CD4-positive, alpha-beta T cell treated with Interleukin-4 for 4 hours (primary cell): ENCODE measurements at places on chromosomes 7 and 10.

GRCh38 chr10:49606981-49607535, 3.1 kb upstream of the SLC18A3 start:
- DNase-seq, result peak; percentile 53

DNA sequence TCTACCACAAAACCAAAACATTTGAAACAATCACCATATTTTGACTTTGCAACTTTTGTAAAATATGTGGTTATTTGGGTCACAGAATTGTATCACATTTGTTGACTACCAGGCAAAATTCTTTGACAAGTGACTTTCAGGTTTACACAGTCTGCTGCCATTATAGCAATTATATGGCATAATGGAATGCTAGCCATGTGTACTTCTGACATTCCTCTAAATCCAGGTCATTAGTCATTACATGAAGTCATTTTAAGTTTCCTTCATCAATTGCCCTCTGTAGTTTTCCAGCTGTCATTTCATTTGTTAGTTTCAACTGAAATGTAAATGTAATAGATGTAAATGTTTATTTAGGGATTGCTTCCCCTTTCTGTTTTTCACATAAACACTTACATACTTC, 137.5 kb downstream of the IMMP2L start:
- DNase-seq, result no peak

GRCh38 chr7:156612930-156613329, 27.6 kb upstream of the RNF32 start:
- peak; percentile 82 for DNase-seq

DNA sequence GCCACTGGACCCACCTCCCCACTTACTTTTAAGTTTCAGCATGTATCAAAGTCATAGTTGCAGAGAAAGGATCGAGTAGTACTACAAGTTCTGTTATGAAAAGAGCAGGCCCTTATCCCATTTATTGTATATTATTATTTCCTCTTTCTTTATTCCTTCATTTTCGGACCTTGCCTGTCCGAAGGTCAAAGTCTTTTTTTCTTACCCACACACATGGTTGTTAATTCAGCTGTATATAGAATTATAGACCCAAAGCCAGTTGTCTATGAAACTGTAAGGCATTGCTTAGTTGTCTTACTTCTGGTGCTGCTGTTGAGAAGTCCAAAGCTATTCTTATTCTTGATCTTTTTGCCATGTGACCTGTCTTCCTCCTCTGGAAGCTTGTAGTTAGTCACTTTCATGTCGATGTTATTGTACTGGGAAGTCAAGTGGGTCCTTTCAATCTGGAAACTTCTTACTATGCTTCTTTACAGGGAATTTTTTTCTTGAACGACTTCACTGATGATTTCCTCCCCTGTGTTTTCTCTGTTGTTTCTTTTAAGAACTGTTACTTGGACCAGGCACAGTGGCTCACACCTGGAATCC, 8.3 kb downstream of the NUDT5 start:
- no peak for DNase-seq

DNA sequence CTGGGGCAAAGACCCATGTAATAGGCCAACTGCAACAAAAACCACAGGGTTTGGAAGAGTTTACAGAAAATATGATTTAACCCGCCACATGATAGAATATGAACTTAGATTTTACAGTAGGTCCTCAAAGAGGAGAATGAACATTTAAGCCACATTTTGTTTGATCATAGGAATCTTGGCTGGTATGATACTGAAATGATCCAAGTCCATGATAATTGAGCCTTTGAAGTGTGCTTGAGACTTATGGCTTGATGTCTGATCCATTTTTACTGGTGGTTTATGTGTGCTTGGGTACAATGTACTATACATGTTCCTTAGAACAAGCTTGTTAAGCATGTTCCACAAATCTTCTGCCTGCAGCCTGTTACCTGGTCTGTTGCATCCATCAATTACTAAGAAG, 41.8 kb upstream of the PDSS1 start:
- DNase-seq, result no peak

GRCh38 chr7:156780724-156781455, 112.1 kb downstream of the LMBR1 start:
- DNase-seq, result no peak

DNA sequence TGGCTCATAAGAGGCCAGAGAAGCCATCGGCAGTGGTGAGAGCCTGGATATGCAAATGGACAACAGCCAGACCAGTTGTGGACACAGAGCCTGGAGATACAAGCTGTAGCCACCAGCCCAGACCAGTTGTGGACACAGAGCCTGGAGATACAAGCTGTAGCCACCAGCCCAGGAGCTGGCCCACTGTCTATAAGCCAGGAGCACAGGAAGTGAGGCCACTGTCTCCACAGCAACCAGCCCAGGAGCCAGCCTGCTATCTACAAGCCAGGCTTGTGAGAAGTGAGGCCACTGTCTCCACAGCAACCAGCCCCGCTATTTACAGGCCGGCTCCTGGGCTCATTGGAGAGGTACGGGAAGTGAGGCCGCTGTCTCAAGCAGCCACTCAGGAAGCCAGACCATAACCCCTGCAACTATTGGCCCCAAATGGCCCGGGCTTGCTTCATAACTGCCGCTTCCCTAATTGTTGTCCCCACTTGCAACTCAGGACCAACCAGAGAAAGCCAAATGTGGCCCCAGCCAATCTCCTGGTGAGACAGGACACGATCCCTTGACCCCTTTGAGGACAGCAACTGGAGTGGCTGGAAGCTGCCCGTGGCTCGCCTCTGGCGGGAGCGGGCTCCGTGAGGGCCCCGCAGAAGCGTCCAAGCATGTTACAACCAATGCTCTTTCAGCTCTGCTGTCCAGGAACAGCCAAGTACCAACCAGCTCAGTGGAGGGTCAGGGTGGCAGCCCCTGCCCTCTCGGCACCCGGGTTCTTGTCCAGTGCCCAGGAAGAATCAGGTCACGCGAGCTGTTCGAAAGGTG, 44.1 kb upstream of the CNPY1 start:
- DNase-seq, result peak; percentile 4

DNA sequence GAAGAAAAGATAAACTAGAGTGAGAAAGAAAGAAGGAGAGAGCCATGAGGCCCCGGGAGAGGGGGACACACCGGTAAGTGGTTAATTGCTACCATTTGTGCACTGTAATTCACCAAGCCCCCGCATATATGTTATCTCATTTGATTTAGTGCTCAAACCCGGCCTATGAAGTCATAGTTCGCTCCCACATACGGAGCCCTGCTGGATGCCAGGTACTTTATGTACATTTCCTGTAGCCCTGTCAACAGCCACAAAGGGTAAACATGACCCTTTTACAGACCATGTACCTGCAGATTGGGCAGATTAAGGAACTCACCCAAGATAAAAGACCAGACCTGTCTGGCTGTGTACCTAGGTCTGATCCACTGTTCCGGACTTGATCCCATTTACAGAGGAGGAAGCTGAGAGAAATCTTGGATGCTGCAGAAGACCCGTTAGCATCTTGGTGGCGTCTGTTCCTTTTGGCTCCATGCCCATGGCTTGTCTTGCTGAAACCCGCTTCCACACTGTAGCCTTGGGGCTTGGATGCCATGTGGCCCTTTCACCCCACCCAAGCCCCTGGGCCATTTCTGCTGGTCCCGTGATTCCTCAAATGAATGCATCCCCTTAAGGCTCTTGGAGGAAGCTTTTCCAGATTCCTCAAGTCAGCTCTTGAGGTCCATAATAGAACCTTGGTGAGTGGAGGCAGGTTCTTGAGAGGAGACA, 32.3 kb downstream of the FAM241B start:
- no peak for DNase-seq
